ENCODE measurements at places on chromosomes 4 and X.

DNA sequence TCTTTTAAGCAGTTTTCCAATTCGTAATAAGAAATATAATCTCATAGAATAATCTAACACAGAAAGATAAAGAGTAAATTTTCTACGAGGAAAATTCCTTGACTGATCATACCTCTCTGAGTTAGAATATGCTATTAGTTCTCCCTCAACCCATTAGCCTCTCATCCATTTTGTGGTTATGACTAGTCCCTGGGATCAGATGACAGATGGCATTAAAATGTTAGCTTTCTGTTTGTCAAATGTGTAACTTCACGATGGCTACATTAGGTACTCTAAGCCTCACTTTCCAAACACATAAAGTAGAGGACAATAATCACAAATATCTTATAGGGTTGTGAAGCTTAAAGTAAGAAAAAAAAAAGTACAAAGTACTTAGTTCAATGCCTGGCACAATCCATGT lies 112.2 kb downstream of the ZAR1 start:
- no peaks in the 10 kb centered on the region for H3K4me1 ChIP-seq
- H3K4me3 ChIP-seq: no peak overlapping the region
- H3K36me3 ChIP-seq: peaks cover 22% of the 10 kb centered on the region
- no peak for DNase-seq
- H3K27me3 ChIP-seq: no peaks in the 10 kb centered on the region
- no peak overlapping the region for H3K27ac ChIP-seq

DNA sequence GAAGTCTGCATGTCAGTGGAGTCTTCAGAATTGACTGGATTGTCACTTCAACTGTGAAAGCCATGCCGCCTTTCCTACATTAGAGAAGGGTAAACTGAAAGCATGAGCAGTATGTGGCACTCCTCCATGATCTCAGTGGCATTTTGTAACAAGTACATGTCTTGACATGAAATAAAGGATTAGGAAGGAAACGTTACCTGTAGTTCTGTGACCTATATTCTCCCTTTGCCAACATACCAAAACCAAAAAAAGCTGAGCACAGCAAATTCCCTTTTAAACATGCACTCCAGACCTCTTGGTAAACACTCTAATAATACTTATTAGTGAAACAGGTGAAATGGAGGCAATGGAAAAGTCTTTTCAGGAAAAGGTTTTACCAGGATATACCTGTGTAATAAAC lies 344.2 kb downstream of the GRIA2 start:
- H3K27ac ChIP-seq: no peak overlapping the region
- H3K27me3 ChIP-seq: no peaks in the 10 kb centered on the region
- no peaks in the 10 kb centered on the region for H3K4me1 ChIP-seq
- H3K4me3 ChIP-seq: no peak overlapping the region

GRCh38 chr4:88672987-88673386 lies 24.6 kb downstream of the NAP1L5 start:
- H3K27ac ChIP-seq: no peak overlapping the region
- H3K4me1 ChIP-seq: no peaks in the 10 kb centered on the region
- no peak for DNase-seq
- H3K4me3 ChIP-seq: no peak overlapping the region
- no peaks in the 10 kb centered on the region for H3K27me3 ChIP-seq

- H3K4me3 ChIP-seq: no peak overlapping the region
- no peak overlapping the region for H3K27ac ChIP-seq
- H3K27me3 ChIP-seq: no peaks in the 10 kb centered on the region
- no peaks in the 10 kb centered on the region for H3K4me1 ChIP-seq
Measured at GRCh38 chrX:128518508-128518907, 466.3 kb upstream of the ACTRT1 start.

- no peak overlapping the region for H3K4me3 ChIP-seq
Measured at GRCh38 chr4:176549161-176549865, 229.5 kb downstream of the SPCS3 start.

DNA sequence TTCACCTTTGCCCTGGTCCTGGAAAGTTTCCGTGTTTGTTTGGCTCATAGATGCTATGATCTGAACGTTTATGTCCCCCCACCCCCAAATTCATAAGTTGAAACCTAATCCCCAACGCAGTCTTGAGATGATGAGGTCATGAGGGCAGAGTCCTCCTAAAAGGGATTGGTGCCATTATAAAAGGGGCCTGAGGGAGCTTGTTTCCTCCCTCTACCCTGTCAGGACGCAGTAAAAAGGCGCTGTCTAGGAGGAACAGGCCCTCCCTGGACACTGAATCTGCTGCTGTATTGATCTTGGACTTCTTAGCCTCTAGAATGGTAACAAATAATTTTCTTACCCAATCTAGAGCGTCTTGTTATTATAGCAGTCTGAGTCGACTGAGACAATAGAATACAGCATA lies 2190.6 kb upstream of the TENM3 start:
- H3K4me1 ChIP-seq: no peaks in the 10 kb centered on the region
- H3K27me3 ChIP-seq: no peaks in the 10 kb centered on the region
- H3K36me3 ChIP-seq: no peaks in the 10 kb centered on the region
- no peak overlapping the region for H3K4me3 ChIP-seq
- DNase-seq: no peak

DNA sequence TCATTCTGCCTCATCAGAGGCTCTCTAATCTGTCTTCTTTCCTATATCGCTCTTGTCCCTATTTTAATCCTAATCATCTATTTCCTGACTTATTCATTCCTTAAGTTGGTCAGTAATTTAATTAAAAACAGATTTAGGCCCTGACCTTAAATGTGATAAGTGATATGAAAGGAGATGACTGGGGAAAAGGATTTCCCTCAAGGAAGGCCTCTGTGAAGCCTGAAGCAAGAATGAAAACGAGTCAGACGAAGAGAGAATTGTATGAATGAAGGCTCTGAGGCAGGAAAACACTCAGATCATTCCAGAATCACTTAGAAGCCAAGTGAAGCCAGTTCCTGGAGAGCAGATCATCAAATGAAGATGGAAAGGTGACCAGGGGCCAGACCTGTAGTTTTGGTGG lies 22.1 kb downstream of the PKD2 start:
- no peak overlapping the region for H3K4me3 ChIP-seq
- H3K4me1 ChIP-seq: no peaks in the 10 kb centered on the region
- H3K27ac ChIP-seq: no peak overlapping the region
- H3K27me3 ChIP-seq: no peaks in the 10 kb centered on the region

Measured in natural killer cell (primary cell).